DMS153 (cell line): ENCODE measurements at places on chromosomes 1 and 21.

- DNase-seq: no peak
Observed at GRCh38 chr1:225581186-225581585, 71.7 kb downstream of the ENAH start.

- no peak for DNase-seq
Observed at GRCh38 chr1:2240270-2241156, 12.4 kb downstream of the SKI start.

- DNase-seq: no peak
Observed at GRCh38 chr1:52633291-52633754, 355 bp downstream of the SHISAL2A start.

- DNase-seq: no peak
Observed at GRCh38 chr21:43733060-43733459, 14.1 kb downstream of the PDXK start.

DNA sequence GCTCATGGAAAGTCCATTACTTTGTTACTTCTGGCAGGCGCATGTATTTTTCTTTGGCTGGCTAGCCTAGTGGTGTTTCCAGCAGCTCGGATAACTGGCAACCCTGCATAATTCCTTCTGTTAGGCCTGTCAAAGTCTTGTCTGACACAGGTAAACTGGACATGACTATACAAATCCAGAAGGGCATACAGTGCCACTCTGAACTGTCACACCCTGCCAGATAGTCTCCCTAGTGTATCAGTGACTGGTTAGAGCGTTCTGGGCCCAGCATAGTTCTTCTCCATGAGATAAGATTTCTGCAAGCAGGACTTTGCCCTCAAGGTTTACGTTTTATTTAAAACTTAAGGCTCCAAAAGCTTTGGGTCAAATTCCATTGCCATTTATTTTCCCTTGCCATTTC lies 177.7 kb upstream of the GORAB start:
- no peak for DNase-seq

- peak; percentile 3 for DNase-seq
Observed at GRCh38 chr1:17232759-17233661, 15.9 kb upstream of the PADI3 start.

- no peak for DNase-seq
Observed at GRCh38 chr1:2248854-2249558, 20.9 kb downstream of the SKI start.
